ENCODE measurements at places on chromosomes 6 and 20.

DNA sequence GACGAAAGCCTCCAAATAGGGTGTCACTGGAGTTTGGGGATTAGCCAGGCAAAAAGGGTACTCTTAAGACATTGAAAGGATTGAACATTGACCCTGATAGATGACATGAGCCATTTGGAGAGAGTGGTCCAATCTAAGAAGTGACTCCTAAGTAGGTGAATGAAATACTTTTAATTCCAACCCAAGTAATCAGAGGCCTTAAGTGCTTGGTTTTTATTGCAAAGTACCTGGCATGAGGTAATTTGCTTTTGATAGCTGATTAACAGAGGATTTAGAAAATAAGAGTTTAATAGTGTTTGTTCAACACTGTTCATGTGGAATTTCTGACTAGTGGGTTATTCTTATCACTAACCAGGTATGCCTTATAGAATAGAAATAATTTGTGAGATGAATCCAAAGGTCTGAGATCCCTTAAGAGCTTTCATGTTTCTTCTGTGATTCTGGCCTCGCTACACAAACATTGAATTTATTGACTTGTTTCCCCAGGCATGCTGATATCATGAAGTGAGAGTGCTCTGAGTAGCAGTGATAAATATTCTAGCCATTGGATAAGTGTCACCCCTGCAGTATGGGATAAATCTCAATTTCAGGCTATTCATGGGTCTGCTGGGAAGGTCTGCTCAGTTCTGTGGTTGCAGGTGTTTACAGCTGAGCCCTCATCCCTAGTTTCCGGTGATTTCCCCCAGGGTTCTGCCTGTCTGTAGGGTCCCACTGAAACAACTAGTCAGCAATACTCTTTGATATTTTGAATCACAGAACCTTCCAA, 6.5 kb downstream of the NCOA7 start:
- no peak overlapping the region for H3K27ac ChIP-seq
- H3K4me1 ChIP-seq, result peaks cover 14% of the 10 kb centered on the region
- H3K27me3 ChIP-seq, result no peaks in the 10 kb centered on the region
- H3K36me3 ChIP-seq, result no peaks in the 10 kb centered on the region
- DNase-seq, result no peak
- no peak overlapping the region for H3K4me3 ChIP-seq

DNA sequence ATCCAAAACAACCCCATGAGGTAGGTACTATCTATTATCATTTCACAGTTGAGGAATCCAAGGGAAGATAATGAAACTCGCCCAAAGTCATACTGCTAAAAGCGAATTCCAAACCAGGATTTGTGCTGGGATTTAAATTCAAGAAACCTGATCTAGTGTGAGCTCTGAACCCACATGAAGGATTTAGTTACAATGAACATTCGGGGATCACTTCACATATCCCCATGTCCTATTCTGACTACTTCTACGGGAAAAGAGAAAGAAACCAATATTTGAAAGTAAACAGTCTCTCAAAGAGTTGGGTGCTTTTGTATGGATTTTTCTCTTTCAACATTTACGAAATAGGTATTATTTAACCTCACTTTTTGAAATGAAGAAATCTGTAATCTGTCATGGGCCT, 12.9 kb downstream of the RANBP9 start:
- H3K4me3 ChIP-seq, result no peak overlapping the region
- no peak overlapping the region for H3K27ac ChIP-seq
- peaks cover 71% of the 10 kb centered on the region for H3K4me1 ChIP-seq
- DNase-seq, result no peak

- H3K36me3 ChIP-seq, result no peaks in the 10 kb centered on the region
- H3K4me3 ChIP-seq, result no peak overlapping the region
- H3K4me1 ChIP-seq, result no peaks in the 10 kb centered on the region
- no peak for DNase-seq
- no peaks in the 10 kb centered on the region for H3K27me3 ChIP-seq
Measured at GRCh38 chr6:89122625-89123024, 4.8 kb upstream of the SRSF12 start.

DNA sequence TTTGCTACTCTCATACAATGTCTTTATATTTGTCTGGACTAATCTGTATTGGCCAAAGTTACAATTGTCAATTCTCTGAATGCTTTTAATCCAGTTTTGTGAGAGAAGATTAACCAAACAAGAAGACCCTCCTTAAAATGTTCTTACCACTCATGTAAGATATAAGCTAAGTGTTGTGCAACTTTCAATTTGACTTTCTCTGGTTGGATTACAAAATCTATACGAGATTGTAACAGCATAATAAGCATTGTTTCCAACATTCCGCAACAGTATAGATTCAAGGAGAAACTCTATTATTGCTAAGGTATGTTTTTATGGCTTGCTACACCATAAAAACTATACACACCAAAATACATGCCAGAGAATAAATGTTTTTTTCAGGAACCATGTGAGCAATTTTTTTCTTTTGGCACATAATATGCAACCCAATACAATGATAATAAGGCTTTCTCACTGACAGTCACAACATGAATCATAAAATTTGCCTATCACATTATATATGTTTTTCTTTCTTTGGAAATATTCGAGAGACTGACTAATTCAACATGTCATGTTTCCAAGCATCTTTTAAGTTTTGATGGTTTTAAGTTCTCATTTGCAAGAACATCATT, 12.2 kb upstream of the TRPC4AP start:
- no peak for DNase-seq
- no peaks in the 10 kb centered on the region for H3K4me1 ChIP-seq
- H3K27me3 ChIP-seq, result no peaks in the 10 kb centered on the region
- no peak overlapping the region for H3K27ac ChIP-seq
- H3K4me3 ChIP-seq, result no peak overlapping the region
- H3K36me3 ChIP-seq, result no peaks in the 10 kb centered on the region

DNA sequence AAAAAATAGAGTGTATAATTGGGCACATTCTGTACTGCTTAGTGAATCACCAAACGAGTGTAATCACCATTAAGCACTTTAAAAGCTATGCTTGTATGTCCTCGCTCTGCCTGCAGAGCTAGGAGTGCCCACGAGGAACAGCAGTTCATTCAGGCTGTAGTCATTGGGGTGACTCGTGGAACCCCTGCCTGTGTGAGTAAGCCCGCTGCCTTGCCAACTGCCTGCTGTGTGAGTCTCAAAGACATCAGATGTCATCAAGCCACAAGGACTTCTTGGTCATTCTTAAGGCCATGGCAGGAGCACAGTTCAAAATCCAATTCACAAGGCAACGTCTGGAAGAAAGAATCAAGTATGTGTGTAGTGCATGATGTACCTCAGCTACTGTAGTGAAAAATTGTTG, 60.4 kb downstream of the FOXO3 start:
- H3K27me3 ChIP-seq, result no peaks in the 10 kb centered on the region
- H3K36me3 ChIP-seq, result no peaks in the 10 kb centered on the region
- peaks cover 14% of the 10 kb centered on the region for H3K4me1 ChIP-seq
- DNase-seq, result no peak
- H3K27ac ChIP-seq, result no peak overlapping the region

GRCh38 chr6:15493437-15494168, 169.2 kb downstream of the DTNBP1 start:
- no peak for DNase-seq
- no peaks in the 10 kb centered on the region for H3K27me3 ChIP-seq
- peaks cover 20% of the 10 kb centered on the region for H3K36me3 ChIP-seq
- H3K27ac ChIP-seq, result no peak overlapping the region
- H3K4me1 ChIP-seq, result peaks cover 6% of the 10 kb centered on the region

DNA sequence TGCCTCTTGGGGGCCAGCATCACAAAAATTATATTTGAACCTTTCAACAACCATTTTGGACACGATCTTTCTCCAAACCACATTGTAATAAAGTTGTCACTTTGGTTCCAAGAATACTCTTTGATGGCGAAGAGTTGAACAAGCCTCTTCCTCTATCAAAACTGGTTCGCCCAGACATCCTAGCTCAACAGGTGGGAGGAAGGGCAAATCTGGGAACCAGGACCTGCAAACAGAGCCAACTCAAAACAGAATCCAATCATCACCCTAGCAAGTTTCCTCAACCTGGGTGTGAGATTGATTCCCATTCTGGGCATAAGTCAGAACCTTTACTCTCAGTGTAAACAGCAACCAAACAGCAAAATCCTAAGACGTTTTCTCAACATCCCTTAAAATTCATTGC, 141.2 kb upstream of the RREB1 start:
- no peak overlapping the region for H3K27ac ChIP-seq
- no peak for DNase-seq
- H3K36me3 ChIP-seq, result no peaks in the 10 kb centered on the region
- H3K27me3 ChIP-seq, result no peaks in the 10 kb centered on the region

- H3K27me3 ChIP-seq, result no peaks in the 10 kb centered on the region
- no peak overlapping the region for H3K4me3 ChIP-seq
- DNase-seq, result no peak
- H3K4me1 ChIP-seq, result no peaks in the 10 kb centered on the region
- H3K36me3 ChIP-seq, result no peaks in the 10 kb centered on the region
Measured at GRCh38 chr20:47066484-47067270, 172.0 kb downstream of the EYA2 start.

DNA sequence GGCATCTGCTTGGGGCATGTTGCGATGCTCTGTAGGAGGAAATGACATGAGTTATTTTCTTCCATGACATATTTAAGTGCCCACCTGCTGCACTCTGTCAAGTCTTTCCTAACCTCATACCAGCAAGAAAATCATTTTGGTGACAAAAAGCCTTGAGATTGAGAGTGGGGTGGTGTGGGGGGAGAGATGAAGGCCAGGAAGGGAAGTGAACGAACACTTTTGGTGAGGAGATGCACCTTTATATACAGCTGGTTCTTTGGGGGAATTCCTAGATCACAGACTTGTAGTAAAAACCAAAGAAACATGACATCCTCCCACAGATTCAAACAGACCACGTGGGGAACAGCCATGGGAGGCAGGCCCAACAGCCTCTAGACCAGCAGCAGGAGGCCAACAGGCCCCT, 26.1 kb downstream of the NCOA5 start:
- no peak overlapping the region for H3K27ac ChIP-seq
- H3K4me3 ChIP-seq, result no peak overlapping the region
- H3K36me3 ChIP-seq, result peaks cover 73% of the 10 kb centered on the region
- H3K4me1 ChIP-seq, result peaks cover 35% of the 10 kb centered on the region
- no peak for DNase-seq
- H3K27me3 ChIP-seq, result no peaks in the 10 kb centered on the region

GRCh38 chr6:147859071-147859470, 350.6 kb downstream of the SAMD5 start:
- no peaks in the 10 kb centered on the region for H3K4me1 ChIP-seq
- no peaks in the 10 kb centered on the region for H3K27me3 ChIP-seq
- H3K27ac ChIP-seq, result no peak overlapping the region
- H3K36me3 ChIP-seq, result no peaks in the 10 kb centered on the region
- H3K4me3 ChIP-seq, result no peak overlapping the region
- no peak for DNase-seq

GRCh38 chr6:149032599-149033405, 284.7 kb upstream of the TAB2 start:
- no peaks in the 10 kb centered on the region for H3K4me1 ChIP-seq
- no peak overlapping the region for H3K27ac ChIP-seq
- no peak for DNase-seq
- no peaks in the 10 kb centered on the region for H3K27me3 ChIP-seq

GRCh38 chr6:114989279-114989964, 646.6 kb upstream of the HS3ST5 start:
- H3K4me1 ChIP-seq, result no peaks in the 10 kb centered on the region
- H3K36me3 ChIP-seq, result no peaks in the 10 kb centered on the region
- H3K4me3 ChIP-seq, result no peak overlapping the region
- H3K27me3 ChIP-seq, result no peaks in the 10 kb centered on the region

GRCh38 chr6:82603871-82604270, 240.3 kb downstream of the TPBG start:
- no peaks in the 10 kb centered on the region for H3K27me3 ChIP-seq
- DNase-seq, result no peak
- H3K4me3 ChIP-seq, result no peak overlapping the region
- no peaks in the 10 kb centered on the region for H3K36me3 ChIP-seq

GRCh38 chr6:11702500-11703130, 76.0 kb downstream of the ADTRP start:
- H3K4me1 ChIP-seq, result peaks cover 4% of the 10 kb centered on the region
- DNase-seq, result no peak
- no peaks in the 10 kb centered on the region for H3K27me3 ChIP-seq
- no peaks in the 10 kb centered on the region for H3K36me3 ChIP-seq
- H3K4me3 ChIP-seq, result no peak overlapping the region
- no peak overlapping the region for H3K27ac ChIP-seq

DNA sequence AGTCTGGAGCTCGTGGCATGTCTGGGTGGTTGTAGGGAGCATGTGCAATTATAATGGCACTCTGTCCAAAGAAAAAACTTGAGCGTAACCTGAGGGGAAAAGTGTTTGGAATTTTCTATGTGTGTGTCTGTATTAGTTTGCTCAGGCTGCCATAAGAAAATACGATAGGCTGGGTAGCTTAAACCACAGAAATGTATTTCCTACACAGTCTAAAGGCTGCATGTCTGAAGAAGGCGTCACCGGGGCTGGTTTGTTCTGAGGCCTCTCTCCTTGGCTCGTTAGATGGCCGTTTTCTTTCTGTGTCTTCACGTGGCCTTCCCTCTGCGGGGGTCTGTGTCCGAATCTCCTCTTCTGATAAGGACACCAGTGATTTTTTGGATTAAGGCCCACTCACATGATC, 59.0 kb downstream of the IGF2R start:
- no peak for DNase-seq
- H3K4me1 ChIP-seq, result no peaks in the 10 kb centered on the region
- peaks cover 24% of the 10 kb centered on the region for H3K36me3 ChIP-seq
- H3K4me3 ChIP-seq, result no peak overlapping the region

- DNase-seq, result no peak
- no peak overlapping the region for H3K4me3 ChIP-seq
Measured at GRCh38 chr20:35821807-35822242, 50.0 kb downstream of the PHF20 start.

- H3K4me3 ChIP-seq, result no peak overlapping the region
- DNase-seq, result no peak
- peaks cover 53% of the 10 kb centered on the region for H3K36me3 ChIP-seq
- H3K27me3 ChIP-seq, result no peaks in the 10 kb centered on the region
- H3K4me1 ChIP-seq, result no peaks in the 10 kb centered on the region
Measured at GRCh38 chr20:47648943-47649342, 136.3 kb downstream of the SULF2 start.

DNA sequence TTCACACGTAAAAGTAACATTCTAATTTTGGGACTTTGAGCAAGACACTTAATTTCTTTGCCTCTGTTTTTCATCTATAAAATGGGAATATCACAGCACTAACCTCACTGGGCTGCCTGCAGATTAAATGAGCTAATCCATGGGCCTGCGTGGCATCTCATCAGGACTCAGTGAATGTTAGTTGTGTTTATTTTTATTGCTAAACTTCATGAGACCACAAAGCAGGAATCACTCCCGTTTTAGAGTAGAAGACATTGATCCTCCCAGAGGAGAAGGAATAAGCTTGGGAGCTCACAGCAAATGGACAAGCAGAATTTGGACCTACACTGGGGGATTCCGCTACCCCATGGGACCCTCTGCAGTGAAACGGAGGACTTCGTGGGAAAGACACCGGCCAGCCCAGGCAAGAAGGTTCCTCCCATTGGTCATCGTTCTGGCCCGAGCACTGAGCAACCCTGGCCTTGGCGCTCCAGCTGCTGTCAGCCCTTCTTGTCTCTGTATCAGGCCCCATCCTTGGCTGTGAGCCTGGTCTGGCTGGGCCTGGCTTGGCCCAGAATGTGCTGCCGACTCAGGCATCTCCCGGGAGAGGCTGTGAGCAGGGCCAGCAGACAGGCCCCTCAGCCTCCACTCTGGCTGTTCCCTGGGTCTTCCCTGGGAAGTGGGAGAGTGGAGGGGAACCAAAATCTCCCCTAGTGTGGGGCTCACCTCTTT, 79.8 kb downstream of the NFATC2 start:
- H3K4me1 ChIP-seq, result peaks cover 5% of the 10 kb centered on the region
- H3K27ac ChIP-seq, result no peak overlapping the region
- no peaks in the 10 kb centered on the region for H3K27me3 ChIP-seq
- DNase-seq, result no peak

- no peaks in the 10 kb centered on the region for H3K4me1 ChIP-seq
- H3K4me3 ChIP-seq, result no peak overlapping the region
- no peak for DNase-seq
Measured at GRCh38 chr6:10385524-10386132, 29.2 kb downstream of the TFAP2A start.
